NCI-H524 treated with DMSO at 0.1 percent for 48 hours (cell line): ENCODE measurements at places on chromosomes 13 and 19.

- no peak for DNase-seq
Measured at GRCh38 chr13:49417161-49417560, 26.7 kb downstream of the CAB39L start.

GRCh38 chr13:79393564-79394249, 12.3 kb downstream of the RBM26 start:
- DNase-seq, result no peak

DNA sequence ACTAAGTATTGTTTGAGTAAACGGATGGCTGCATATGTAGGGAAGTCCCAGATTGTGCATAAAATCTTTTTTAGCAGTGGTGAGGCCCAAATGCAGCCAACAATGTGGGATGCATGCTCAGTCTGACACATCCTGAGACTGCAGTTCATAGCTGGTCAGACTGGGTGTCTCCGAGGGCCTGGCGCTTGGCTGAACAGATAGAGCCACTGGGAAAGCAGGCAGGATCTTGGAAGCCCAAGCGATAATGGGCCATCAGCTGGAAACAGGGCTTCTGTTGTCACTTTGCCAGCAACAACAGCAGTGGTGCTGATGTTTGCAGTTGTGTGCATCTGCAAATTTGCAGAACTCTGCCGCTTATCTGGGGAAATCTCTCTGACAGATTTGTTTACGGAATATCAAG, 36.1 kb downstream of the MTUS2 start:
- DNase-seq, result no peak

DNA sequence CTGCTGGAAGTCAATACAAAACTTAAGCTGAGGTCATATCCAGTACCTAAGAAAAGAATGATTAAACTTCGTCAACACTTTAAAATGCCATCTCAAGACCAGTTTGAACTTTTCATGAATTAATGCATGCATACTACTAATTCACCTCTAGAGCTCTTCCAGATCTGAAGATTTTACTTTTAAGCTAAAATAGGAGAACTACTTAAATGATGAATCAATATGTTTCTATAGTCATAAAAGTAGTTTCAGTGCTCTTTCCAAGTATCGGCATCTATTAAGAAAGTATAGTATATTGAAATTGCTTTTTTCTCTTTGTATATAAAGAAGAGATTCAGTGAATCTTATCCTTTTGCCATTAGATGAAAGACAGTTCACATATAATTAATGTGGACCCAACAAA, 1123.9 kb downstream of the PCDH9 start:
- DNase-seq, result no peak

GRCh38 chr13:32446773-32447465, 19.0 kb upstream of the N4BP2L1 start:
- DNase-seq, result no peak

- DNase-seq, result no peak
Measured at GRCh38 chr13:45949161-45949560, 97.6 kb upstream of the SIAH3 start.

DNA sequence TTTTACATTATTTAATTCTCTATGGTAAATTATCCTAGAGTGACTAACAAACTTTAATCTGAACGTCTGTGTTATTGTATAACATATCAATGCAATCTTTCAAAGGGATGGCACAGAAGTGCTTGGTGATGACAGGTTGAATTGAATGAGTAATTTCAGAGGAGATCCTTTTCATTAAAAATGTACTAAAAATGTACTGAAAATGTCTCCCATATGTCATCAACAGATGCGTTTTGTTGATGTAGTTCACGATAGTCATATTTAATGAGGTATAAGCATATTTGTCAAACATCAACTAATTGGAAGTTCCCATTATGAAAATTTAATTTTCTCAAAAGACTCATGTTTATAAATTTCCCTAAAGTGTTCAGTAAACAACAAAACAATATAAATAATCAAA, 1434.7 kb upstream of the PCDH20 start:
- no peak for DNase-seq

- DNase-seq, result peak; percentile 50
Measured at GRCh38 chr19:55369653-55370304, 484 bp downstream of the IL11 start.

DNA sequence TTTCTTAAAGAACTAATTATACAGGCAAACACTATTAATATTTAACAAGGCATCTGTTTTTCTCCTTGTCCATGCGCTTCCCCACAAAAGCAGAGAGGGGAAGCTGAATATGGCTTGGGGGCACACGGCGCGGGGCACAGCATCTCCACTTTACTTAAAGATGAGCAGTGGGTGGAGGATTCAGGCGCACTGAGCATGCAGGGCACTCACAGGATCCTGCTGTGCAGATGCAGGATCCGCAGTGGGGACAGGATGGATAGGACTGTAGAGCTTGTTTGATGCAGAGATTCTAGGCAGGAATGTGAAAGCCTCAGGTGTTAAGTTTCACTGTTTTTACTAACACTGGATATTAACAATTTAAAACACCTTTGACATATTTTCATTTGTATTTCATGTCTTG, 43.3 kb downstream of the ATP11A start:
- no peak for DNase-seq

GRCh38 chr19:44585371-44586133, 27.8 kb upstream of the IGSF23 start:
- DNase-seq, result no peak

DNA sequence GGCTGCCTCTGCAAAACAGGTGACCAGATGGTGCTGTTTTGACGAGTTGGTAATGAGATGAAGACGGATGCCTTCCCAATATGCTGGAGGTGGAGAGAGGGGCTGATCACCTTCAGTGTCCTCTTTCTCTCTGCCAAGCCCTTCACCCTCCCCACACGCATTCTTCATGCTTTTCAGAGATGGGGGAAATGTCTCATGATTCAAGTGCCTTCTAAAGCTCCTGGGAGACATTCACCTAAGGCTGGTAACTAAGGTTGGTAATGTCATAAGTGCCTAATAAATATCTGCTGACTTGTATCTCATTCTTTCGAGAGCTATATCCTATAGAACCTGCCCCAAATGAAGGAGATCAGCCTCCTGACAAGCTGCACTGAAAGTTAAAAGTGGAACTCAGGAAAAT, 86.2 kb upstream of the MBNL2 start:
- peak; percentile 28 for DNase-seq

DNA sequence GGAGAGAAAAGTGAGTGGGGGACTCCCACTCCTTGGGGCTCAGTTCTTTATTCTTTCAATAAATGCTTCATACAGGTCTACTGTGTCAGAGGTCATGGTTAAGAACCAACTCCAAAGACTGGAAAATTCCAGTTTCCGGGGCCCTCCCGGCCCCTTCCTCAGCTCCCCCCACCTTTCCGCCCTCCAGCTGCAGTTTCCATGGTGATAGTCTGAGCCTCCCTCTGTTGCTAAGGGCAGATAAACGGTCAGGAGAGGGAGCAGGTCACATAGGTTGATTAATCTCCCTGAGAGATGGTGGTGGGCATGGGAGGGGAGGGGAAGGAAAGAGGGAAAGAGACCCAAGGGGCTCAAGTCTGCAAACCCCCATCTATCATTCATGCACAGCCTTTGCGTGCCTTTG, 131.5 kb upstream of the USP29 start:
- DNase-seq, result no peak

GRCh38 chr13:101013245-101013644, 338.6 kb upstream of the TMTC4 start:
- DNase-seq, result no peak

DNA sequence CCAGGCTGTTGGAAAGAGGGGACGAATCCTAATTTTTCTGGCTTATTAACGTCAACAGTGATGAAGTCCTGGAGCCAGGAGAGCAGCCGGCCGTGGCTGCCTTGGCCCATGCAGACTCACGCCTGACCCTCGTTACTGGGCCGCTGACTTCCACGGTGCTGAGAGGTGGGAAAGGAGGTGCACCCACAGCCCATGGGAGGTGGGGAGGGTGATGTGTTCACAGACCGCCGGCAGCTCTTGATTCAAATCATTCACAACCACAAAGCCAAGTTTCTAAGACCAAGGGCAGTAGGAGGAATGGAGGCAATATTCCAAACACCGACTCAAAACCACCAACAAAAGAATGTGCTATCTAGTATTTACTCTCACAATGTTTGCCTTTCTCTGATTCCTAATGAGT, 24.3 kb downstream of the COL4A2 start:
- no peak for DNase-seq

GRCh38 chr13:35789335-35790165, 313.1 kb upstream of the MAB21L1 start:
- peak; percentile 16 for DNase-seq

- no peak for DNase-seq
Measured at GRCh38 chr19:4054441-4055208, 12.1 kb downstream of the ZBTB7A start.
